ENCODE measurements at places on chromosomes 5 and 9. TPM values are rescaled to one million over a fixed set of nuclear protein-coding genes. Genes with fewer than 3 reads are reported as not detected.

DNA sequence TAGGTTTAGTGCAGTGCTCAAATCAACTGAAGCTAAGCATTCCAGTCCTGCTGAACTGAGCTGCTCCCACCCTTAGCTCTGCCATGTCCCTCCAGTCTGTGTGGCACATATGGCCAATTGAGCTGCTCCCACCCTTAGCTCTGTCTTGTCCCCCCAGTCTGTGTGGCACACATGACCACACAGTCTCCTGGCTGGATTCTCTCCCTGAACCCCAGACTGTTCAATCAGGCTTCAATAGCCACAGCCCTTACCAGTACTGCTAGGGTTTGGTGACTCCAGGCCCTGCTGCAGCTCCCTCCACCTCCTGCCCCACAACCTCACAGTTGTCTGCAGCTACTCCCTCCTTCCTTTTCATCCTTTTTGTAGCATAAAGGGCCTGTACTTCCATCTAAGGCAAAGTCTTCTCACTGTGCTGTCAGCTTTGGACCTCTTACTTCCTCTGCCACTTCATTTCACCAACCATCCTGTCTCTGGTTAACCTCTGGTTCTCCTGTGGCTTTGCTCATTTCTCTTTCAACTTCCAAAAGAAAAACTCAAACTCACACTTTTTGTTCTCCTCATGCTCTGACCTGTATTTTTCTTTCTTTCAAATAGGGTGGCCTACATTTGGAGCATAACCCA, 50.8 kb downstream of the ADAMTS12 start:
- no peak for DNase-seq

- no peak for DNase-seq
Observed at GRCh38 chr9:79707589-79707988, 135.8 kb downstream of the TLE4 start.

DNA sequence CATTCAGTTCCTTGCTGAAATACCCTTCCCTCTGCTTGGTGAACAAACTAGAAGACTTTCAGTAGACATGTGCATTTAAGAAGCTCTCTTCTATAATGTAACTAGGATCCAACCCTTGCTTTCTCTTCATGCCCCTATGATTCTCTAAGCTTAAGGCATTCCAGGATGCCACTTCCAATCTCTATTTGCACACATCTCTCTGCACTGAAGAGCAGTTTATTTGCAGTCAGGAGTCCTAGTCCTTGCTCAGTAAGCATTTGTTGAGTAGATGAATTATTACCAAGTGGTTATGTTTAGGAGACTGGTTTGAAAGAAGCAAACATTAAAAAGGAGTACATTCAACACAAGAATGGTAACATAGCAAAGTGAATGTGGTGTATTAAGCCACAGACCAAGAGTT, 274.2 kb upstream of the KLF9 start:
- DNase-seq, result no peak

- no peak for DNase-seq
Observed at GRCh38 chr5:158874343-158874742, 225.4 kb downstream of the EBF1 start.

GRCh38 chr9:126532489-126532888, 81.2 kb upstream of the LMX1B start:
- no peak for DNase-seq

- DNase-seq, result no peak
Observed at GRCh38 chr5:1465117-1465516, 19.9 kb upstream of the SLC6A3 start.

- no peak for DNase-seq
Observed at GRCh38 chr9:16262477-16263261, 607.8 kb downstream of the BNC2 start.

GRCh38 chr5:122153230-122153629, 23.9 kb downstream of the ZNF474 start:
- DNase-seq, result no peak

DNA sequence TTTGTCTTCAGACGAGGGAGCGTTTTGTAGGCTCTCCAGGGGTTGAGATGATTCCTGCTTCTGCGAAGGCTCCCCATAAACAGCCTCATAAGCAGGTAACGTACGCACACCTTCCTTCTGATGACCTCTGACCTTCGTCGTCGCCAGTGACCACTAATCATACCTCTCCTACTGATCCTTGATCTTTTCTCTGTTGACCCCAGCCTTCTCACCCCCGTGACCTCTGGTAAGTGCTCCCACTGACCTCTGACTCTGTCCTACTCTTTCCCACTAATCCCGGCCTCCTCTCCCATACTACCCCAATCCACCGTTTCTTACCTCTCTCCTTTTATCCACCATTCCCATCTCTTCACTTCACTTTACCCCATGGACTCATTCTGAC, 345 bp downstream of the DNAI1 start:
- peak; percentile 14 for DNase-seq

GRCh38 chr5:68918306-68918705, 175.5 kb upstream of the SLC30A5 start:
- DNase-seq, result no peak

- DNase-seq, result no peak
Observed at GRCh38 chr5:119360905-119361593, 5.2 kb downstream of the TNFAIP8 start.

DNA sequence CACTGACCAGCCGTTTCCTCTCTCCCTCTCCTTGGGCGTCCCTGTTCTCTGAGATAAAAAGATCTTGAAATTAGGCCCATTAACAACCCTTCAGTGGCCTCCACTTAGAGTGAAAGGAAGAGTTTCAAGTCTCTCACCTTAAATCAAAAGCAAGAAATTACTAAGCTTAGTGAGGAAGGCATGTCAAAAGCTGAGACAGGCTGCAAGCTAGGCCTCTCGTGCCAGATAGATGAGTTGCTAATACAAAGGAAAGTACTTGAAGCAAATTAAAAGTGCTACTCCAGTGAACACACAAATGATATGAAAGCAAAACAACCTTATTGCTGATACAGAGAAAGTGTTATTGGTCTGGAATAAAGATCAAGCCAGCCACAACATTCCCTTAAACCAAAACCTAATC, 331.3 kb upstream of the SEMA6A start:
- no peak for DNase-seq

- DNase-seq, result no peak
Observed at GRCh38 chr5:132049559-132049958, 10.9 kb upstream of the IL3 start.

IL5 gene
- total RNA-seq, result not detected

F12 gene
- total RNA-seq, result 2.9 TPM

KLF9 gene
- total RNA-seq, result 0.82 TPM

KIAA0825 gene
- total RNA-seq, result 1.7 TPM

INSYN2B gene
- total RNA-seq, result 4.4 TPM

CEP78 gene
- total RNA-seq, result 48.3 TPM

CKMT2 gene
- total RNA-seq, result 8.2 TPM

NIPBL gene
- 44.2 TPM for total RNA-seq

LRRC19 gene
- total RNA-seq, result not detected

TXNDC8 gene
- total RNA-seq, result not detected
